Fibroblast of mammary gland (primary cell): ENCODE measurements at places on chromosomes 3 and 15.

DNA sequence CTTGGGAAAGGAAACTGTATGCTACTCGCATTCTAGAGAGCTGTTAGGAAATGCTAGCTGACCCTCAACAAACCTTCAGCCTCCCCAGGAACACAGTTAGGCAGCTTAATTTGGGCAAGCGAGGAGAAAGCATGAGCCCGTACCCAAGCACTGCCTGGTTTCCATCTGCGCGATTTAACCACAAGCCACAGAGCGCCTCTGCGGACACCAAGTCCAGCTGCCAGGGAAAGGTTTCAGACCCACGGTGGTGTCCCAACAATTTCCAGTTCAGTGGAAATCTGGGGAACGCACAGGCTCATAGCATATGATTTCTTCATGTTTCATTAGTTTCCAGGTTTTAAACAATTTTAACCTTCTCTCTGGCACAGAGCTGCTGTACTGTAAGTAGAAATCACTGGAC lies 617.6 kb downstream of the FHIT start:
- DNase-seq = no peak

GRCh38 chr3:67601385-67601784 lies 53.0 kb downstream of the SUCLG2 start:
- DNase-seq = peak; percentile 47

- no peak for DNase-seq
Observed at GRCh38 chr3:42045708-42046243, 45.4 kb upstream of the TRAK1 start.

DNA sequence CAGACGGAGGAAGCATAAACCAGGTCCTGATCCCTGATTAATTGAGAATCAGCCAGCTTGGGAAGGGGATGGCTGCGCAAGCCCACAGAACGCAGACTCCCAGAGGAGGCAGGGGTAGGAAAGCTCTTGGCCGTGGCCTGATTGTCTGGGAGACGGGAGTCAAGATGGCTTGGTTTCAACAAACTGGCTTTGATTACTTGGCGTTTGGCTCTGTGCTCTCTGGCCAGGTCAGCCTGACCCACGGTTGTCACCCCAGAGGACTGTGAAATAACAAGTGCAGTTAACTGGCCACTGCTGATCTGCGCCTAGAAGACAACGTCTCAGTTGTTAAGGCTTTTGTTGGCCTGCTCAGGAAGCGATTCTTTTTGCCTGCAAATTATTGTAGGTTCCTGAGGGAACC lies 387.0 kb upstream of the PROK2 start:
- DNase-seq = no peak

DNA sequence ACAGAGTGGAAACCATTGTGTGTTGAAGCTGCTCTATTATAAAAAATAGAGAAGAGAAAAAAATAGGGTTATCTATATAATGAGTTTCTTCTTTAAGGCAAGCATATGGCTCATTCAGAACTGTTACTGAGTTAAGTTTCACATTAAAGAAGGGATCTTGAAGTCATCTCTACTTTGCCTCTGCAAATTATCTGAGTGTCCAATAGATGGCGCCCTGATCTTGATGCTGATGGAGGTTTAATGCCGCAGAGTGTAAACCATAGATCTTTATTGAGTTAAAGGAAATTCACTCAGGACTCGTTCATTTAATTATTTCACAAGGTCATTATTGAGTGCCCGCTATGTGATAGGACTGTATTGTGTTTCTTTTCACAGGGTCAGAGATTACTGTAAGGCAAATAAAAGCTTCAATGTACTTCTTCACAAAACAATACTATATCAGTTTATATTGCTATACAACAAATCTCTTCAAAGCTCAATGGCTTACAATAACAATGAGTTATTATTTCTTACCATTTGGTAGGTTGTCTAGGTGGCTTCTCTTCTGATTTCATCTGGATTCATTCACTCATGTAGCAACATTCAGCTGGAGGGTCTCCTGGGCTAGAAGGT lies 171.4 kb downstream of the NSUN3 start:
- peak; percentile 53 for DNase-seq

DNA sequence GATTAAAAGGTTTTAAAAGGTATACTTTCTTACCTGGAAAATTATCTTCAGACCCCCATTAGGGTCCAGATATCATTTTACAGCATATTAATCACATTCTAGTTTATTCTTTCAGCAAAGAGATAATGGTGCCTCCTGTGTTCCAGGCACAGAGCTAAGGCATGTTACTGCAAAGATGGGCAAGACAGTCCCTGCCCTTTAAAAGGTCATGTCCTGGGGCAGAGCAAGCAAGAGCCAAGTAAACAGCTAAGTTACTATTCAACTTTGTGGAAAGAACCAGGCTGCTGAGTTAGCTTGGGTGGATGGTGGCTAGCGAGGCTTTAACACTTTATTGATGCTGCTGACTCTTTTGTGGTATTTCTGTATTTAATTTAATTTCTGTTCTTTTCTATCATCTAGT lies 75.0 kb downstream of the LRRC28 start:
- DNase-seq = no peak

- peak; percentile 28 for DNase-seq
Observed at GRCh38 chr3:151501923-151502632, 41.2 kb upstream of the IGSF10 start.

DNA sequence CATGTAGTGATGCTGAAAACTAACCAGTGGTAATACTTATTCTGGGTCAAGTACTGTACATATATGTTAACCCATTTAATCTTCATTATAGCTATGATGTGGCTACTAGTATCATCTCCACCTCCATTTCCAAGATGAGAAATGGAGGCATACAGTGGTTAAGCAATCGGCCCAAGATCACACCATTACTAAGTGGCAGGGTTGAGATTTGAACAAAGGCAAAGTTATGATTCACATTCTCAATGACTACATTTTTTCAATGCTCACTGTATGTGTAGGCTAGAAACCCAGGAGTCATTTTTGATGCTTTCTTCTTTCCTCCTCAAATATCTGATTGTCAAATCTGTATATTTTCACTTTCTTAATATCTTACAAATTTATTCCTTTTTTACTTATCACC lies 30.2 kb downstream of the ABI3BP start:
- no peak for DNase-seq

DNA sequence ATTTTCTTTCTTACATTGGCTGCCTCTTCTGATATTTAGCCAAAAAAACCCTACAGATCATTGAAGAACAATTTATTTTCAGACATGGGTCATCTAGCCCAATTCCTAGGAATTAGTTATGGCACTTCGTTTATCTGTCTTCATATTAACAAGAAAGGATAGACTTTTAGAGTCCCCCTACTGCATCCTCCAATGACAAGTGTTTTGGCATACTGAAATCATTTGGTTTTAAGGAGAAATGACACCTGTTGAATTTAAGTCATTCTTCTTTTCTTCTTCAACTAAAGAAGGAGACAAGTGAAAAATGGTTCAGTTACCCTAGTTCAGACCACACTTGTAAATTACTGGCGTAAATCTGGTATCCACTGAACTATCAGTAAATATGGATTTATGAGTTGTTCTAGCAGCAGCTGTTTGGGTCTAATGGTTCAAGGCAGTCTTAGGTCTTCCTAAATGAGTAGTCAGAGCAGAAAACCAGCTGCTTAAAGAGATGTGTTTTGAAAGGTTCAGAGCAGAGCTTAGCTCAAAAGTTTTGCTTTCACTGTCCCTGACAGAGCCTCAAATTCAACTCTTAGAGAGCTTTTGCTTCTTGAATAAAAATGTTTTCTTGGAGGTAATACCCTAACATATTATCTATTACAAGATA lies 5.6 kb downstream of the VGLL3 start:
- no peak for DNase-seq

DNA sequence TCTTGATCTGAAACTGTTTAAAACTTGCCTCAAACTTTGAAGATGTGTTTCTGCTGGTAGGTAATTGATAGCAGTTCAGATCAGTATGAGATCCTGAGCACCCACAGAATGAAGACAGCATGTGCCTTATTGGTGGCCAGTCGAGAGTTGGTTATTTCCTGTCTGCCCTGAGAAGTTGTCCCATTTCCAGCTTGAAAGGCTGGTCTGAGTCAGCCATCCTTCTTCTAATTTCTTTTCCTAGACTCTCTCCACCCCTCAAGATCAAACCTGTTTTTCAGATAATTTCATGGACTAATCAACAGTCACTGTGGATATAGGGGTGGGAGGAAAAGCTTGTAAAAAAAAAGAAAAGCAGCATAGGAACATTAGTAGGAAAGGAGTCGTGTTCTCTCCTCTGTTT lies 464.4 kb downstream of the FOXP1 start:
- DNase-seq = peak; percentile 53

- DNase-seq = no peak
Observed at GRCh38 chr3:117393119-117393518, 683.5 kb downstream of the TUSC7 start.
